Erythroblast (primary cell): ENCODE measurements at places on chromosomes 12 and 14.

DNA sequence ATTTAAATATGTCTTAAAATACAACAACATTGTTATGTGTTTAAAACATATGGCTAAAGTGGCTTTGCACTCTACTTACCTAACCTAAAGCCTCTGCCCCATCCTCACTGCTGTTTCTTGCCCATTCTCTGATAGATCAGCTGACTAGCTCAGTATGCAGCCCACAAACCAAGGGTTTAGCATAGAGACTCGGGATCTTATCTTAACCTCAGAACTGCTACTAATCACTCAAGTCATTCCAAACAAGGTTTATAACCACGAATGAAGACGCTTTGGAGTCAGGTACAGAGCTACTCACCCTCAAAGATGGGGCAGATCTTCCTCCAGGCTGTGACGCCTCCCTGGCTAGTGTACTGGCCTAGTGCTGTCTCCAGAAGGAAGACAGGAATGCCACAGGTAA lies 19.3 kb downstream of the SLC6A13 start:
- no peak for DNase-seq

DNA sequence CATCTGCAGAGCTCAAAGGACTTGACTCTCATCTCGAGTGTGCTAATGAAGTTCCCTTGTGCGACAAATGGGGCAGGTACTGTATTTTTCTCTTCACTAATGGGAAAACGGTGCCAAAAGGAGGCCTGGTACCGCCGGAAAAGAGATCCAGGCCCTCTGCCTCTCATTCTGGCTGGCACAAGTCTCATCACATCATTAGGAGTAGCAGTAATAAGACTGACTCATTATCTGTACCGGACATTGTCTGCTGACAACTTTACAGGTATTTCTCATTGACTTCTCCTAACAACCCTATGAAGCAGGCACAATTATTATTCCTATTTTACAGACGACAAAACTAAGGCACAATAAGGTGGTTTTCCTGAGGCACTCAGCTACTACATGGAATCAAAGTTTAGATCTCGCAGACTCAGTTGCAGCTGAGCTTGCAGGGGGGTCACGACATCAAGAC lies 668 bp downstream of the APPL2 start:
- no peak for DNase-seq

- DNase-seq: no peak
Observed at GRCh38 chr14:100297320-100298300, 8.6 kb downstream of the SLC25A29 start.

GRCh38 chr14:103275000-103275399 lies 59.0 kb upstream of the EIF5 start:
- no peak for DNase-seq

DNA sequence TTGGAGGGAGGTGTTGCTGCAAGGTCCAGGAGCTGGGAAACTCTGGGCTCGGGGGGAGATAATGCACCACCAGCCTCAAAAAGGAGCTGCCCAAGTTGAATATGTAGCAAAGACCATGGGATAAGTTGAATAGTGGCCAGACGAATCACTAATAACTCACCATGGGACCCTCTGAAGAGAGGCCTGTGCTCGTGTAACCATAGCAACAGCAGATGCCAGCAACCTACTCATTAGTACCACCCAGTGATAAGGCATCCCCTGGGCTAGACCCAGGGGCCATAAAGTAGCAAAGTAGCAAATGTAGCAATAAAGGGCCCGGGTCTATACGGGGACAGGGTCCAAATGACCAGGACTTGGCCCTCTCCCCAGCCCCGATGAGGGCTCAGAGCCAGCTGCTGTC lies 328.0 kb downstream of the DPF3 start:
- no peak for DNase-seq

- DNase-seq: no peak
Observed at GRCh38 chr12:58803908-58804307, 116.4 kb downstream of the LRIG3 start.

DNA sequence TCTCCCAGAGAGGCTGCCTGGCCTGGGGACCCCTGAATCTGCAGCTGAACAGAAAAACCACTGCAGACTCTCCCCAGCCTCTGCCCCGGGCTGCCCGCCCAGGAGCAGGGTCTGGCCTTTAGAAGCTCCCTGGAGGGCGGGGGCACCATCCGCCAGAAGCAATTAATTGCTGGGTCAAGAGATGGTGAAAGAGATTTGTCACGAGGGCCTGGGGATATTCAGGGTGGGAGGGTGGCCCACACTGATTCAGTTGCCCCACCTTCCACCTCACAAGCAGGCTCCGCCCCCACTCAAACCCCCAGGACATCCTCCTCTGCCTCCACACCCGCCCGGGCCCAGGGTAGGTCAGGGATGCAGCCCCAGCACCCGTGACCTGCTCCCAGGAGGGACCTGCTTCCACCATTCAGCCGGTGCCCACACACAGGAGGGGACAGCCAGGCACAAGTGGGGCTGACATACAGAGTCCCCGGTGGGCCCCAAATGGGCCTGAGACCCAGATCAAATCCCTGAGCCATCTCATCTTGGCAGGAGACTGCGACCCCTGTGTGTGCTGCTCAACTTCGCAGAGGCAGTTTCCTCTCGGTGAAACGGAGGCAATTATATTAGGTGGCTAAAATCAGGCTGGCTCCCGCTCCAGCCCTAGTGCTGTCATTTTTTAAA lies 23.0 kb downstream of the NCOR2 start:
- no peak for DNase-seq

DNA sequence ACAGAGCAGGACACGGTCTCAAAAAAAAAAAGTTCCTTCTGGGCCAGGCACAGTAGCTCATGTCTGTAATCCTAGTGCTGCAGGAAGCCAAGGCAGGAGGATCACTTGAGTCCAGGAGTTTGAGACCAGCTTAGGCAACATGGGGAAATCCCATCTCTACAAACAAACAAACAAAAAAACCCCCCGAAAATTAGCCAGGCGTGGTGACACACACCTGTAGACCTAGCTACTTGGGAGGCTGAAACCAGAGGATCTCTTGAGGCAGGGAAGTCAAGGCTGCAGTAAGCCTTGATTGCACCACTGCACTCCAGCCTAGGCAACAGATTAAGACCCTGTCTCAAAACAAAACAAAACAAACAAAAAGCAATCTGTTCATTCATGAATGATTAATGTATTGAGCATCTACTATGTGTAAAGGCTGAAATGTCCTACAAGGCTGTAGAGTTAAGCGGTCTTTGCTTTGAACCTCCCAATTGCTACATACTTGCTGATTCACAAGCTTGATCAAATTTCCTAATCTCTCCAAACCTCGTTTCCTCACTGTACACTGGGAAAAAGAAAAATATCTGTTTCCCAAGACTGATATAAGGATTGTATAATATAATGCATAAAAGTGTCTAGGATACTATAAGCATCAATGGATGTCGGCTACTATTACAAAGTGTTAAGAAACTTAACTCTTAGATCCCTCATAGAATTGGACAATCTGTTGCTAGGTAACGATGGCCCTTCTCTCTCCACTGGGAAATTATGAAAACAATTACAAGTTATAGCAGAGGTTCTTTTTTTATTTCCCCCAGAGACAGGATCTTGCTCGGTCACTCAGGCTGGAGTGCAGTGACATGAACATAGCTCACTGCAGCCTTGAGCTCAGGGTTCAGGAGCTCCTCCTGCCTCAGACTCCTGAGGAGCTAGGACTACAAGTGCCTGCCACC lies 7.9 kb upstream of the RILPL2 start:
- no peak for DNase-seq

- no peak for DNase-seq
Observed at GRCh38 chr12:131464081-131464480, 246.8 kb upstream of the SFSWAP start.

- DNase-seq: no peak
Observed at GRCh38 chr12:53219292-53219955, 12.4 kb upstream of the ITGB7 start.

- no peak for DNase-seq
Observed at GRCh38 chr12:108173160-108173559, 44.1 kb downstream of the WSCD2 start.

- no peak for DNase-seq
Observed at GRCh38 chr12:66590275-66590985, 88.4 kb downstream of the GRIP1 start.

DNA sequence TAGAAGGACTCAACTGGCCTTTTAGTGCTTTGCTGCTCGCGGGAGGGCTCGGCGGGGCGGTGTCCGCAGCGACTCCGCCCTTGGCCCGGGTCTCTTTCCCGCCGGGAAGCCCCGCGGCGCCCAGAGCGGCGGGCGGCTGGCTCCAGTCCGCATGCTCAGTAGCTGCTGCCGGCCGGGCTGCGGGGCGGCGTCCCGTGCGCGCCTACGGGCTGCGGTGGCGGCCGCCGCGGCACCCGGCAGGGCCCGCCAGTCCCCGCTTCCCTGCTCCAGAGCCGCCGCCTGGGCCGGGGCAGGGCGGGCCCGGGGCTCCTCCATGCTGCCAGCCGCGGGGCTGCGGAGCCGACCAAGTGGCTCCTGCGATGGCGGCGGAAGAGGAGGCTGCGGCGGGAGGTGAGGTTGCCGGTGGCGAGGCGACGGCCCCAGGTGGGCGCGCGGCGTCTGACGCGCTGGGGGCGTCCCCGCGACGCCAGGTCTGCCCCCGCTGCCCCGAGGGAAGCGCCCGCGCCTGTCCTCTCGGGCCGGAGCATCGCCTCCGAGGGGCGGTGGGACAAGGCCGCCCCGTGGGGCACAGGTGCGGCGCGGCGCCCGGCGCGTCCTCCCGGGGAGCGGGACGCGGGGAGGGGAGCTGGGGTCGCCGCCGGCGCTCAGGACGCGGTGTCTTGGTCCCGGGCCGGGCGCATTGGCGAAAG lies at the start of gene BMAL2:
TSS of gene BMAL2 (plus strand) at position 123 of the 689 bp plus-strand sequence. CDS start at position 360, 237 bp downstream.
- peak; percentile 56 for DNase-seq

GRCh38 chr12:71828813-71829212 lies 10.7 kb upstream of the TBC1D15 start:
- no peak for DNase-seq

DNA sequence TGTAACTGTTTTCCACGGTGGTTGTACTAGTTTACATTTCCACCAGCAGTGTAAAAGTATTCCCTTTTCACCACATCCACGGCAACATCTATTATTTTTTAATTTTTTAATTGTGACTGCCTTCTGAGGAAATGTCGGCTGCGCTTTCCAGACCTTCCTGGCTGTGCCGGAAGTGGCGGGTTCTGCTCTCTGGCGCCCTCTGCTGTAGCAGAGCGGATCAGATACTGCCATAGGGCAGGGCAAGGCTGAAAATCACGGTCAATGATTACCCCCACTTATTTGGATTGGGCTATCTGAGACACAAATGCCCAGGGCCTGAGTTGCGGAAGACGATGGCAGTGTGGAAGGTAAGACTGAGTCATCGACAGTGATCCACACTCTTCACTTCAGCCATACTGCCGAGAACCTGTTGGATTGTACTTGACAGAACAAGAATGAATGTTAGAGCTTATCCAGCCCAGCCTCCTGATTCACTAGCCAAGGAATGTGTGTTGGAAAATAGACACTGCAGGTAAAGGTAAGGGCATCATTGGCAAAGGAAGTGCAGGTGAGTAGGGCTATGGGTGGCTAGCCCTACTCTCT lies 124.2 kb downstream of the NTF3 start:
- DNase-seq: no peak

GRCh38 chr12:68667291-68667690 lies 19.5 kb upstream of the NUP107 start:
- no peak for DNase-seq

- DNase-seq: no peak
Observed at GRCh38 chr12:128813392-128813791, 10.4 kb downstream of the SLC15A4 start.

DNA sequence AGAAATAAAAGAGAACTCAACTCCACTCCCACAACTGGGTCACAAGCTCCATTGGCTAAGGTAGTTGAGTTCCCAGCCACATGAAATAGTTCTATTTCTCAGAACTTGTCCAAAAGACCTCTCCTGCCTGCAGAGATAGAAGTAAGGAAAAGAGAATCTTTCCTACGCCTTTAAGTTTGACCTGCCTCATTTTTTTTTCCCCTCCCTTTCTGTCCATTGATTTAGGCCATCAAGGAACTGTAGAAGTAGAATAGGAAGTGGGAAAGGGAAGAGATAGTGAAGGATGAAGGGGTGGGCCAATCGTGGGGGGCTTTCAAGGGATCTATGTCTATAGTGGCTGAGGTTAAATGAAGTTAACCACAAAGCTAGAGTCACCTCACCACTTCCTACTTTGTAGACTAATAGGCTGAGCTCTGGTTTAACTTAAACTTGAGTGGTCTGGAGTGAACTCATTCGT lies 13.9 kb upstream of the NUDT4 start:
- peak; percentile 30 for DNase-seq

DNA sequence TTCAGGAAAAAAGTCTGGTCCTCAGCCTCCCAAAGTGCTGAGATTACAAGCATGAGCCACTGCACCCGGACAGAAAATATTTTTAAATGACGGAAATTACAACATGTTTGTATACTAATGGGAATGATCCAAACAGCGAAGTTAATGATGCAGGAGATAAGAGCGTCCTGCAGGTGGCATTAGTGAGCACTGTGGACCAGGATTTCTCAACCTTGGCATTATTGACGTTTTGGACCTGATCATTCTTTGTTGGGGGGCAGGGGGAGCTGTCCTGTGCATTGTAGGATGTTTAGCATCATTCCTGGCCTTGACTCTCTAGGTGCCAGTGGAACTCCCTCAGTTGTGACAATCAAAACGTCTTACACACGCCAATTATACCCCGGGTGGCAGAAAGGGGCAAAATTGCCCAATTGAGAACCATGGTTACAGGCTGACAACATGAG lies 34.1 kb downstream of the SCFD1 start:
- peak; percentile 60 for DNase-seq

- DNase-seq: no peak
Observed at GRCh38 chr14:77403768-77404167, 19.6 kb downstream of the NOXRED1 start.

GRCh38 chr12:53744751-53745150 lies 7.0 kb downstream of the CISTR start:
- DNase-seq: no peak

GRCh38 chr12:84357314-84357713 lies 555.3 kb downstream of the SLC6A15 start:
- DNase-seq: no peak

DNA sequence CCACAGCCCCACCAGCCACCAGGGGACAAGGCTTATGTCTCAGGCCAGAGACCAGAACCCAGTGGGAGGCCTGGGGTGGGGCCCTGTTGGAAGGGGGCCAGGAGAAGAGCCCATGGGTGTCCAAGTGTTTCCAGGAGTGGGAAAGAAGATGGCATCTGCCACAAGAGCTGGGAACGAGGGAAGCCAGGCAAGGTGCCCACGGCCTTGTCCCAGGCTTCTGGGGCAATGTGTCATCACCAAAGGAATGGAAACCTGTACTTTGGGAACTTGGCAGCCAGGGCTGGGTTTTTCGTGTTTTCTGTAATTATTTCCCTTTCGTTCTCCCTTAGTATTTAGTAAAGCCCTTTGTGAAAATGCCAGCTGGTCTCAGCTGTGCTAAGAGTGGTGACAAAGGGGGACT lies 5.3 kb upstream of the PGF start:
- DNase-seq: no peak

DNA sequence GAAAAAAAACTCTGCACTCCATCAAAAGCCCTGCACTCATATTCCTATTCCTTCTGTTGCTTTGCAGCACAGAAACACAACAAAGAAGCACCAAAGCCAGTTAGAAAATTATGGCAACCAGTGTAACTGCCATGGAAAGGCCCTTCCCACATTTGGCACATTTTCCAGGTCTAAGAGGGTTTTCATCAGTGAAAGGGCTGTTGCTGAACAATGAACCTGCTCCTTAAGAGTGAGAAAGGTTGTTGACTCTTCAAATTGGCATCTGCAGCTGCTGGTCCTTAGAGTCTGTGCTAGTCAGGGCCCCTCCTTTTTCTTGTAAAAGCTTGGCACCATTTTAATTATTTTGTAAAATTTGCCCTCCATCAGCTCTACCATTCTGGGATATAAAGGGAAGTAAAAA lies 378.7 kb upstream of the KITLG start:
- no peak for DNase-seq
